CD4-positive, alpha-beta memory T cell (primary cell): ENCODE measurements at places on chromosomes 5 and 9. TPM values are rescaled to one million over a fixed set of nuclear protein-coding genes. Genes with fewer than 3 reads are reported as not detected.

DNA sequence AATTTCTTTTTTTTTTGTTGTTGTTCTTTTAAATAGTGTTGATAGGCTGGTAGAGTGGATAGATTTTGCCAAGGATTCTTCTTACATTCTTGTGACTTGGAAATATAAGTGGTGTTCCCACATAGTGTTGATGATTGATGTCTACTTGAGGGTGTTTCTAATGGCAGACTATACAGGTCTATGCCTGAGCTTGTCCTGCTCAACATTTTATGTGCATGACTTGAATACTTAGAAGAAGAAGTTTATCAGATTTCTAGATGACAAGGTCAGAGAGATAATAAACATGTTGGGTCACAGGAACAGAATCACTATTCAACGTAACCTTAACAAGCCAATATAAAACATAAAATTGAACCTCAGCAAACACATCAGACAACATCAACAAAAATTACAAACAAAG is 24.2 kb downstream of the XRCC4 start:
- no peaks in the 10 kb centered on the region for H3K4me1 ChIP-seq
- no peaks in the 10 kb centered on the region for H3K36me3 ChIP-seq
- H3K27me3 ChIP-seq, result no peaks in the 10 kb centered on the region
- no peak overlapping the region for H3K4me3 ChIP-seq
- no peak for DNase-seq
- no peak overlapping the region for H3K27ac ChIP-seq

GRCh38 chr9:113950195-113951031 is 74.3 kb downstream of the ZNF618 start:
- H3K27me3 ChIP-seq, result no peaks in the 10 kb centered on the region
- H3K4me1 ChIP-seq, result no peaks in the 10 kb centered on the region
- no peak for DNase-seq
- H3K36me3 ChIP-seq, result no peaks in the 10 kb centered on the region
- no peak overlapping the region for H3K4me3 ChIP-seq
- no peak overlapping the region for H3K27ac ChIP-seq

- no peaks in the 10 kb centered on the region for H3K36me3 ChIP-seq
- no peaks in the 10 kb centered on the region for H3K27me3 ChIP-seq
- no peak for DNase-seq
- peaks cover 43% of the 10 kb centered on the region for H3K4me1 ChIP-seq
- H3K4me3 ChIP-seq, result no peak overlapping the region
Observed at GRCh38 chr9:79630521-79631403, 59.0 kb downstream of the TLE4 start.

NIM1K gene
- 0.26 TPM for total RNA-seq

DNA sequence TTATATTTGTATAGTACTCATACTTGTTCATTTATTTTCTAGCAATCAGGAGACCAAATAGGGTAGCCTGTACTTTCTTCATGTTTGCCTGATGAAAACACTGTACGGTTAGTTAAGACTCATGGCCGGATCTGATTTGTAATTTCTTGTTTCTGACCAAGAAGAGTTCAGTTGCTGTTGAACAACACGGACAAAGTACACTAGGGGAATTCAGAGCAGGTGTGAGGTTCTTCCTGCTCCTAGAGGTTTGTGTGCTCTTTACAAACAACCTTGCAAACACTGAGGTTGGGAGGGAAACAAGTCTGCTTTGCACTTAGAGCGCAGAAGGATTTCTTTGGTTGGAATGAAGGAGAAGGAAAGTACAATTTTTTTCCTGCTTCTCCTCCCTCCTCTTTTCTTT is 69.7 kb downstream of the TRIO start:
- H3K36me3 ChIP-seq, result no peaks in the 10 kb centered on the region
- no peak overlapping the region for H3K27ac ChIP-seq
- no peak overlapping the region for H3K4me3 ChIP-seq
- no peak for DNase-seq

GRCh38 chr5:31845361-31845760 is 206.4 kb downstream of the PDZD2 start:
- no peak overlapping the region for H3K4me3 ChIP-seq
- H3K36me3 ChIP-seq, result no peaks in the 10 kb centered on the region
- no peak for DNase-seq
- H3K27me3 ChIP-seq, result no peaks in the 10 kb centered on the region
- H3K27ac ChIP-seq, result no peak overlapping the region

GRCh38 chr5:113474100-113474728 is 14.0 kb downstream of the MCC start:
- no peak overlapping the region for H3K27ac ChIP-seq
- H3K27me3 ChIP-seq, result no peaks in the 10 kb centered on the region
- H3K36me3 ChIP-seq, result no peaks in the 10 kb centered on the region

DNA sequence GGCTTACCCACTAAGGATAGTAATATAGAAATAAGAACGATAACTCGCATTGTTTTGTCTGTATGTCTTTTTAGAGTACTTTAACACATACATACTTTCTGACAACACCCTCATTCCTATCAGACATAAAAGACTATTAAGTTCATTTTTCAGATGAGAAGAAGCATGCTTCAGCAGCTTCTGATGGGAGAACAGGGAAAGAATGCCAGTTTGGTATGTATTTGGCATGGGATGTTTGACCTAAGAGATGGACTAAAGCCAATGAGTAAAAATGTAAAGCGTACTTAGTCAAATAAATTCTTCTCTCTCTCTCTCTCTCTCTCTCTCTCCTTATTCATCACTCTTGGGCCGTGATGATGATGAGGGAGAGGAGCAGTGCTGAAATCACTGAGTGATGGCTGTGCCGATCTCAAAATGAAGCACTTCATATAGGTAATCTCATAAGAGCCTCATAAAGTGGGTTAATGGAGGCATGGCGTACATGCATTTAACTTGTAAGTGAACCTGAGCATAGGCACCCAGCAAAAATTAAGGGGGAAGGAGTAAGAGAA is 71.5 kb downstream of the SLIT3 start:
- no peaks in the 10 kb centered on the region for H3K36me3 ChIP-seq
- no peaks in the 10 kb centered on the region for H3K4me1 ChIP-seq
- H3K27ac ChIP-seq, result no peak overlapping the region
